ENCODE measurements at places on chromosomes 5 and 9.

DNA sequence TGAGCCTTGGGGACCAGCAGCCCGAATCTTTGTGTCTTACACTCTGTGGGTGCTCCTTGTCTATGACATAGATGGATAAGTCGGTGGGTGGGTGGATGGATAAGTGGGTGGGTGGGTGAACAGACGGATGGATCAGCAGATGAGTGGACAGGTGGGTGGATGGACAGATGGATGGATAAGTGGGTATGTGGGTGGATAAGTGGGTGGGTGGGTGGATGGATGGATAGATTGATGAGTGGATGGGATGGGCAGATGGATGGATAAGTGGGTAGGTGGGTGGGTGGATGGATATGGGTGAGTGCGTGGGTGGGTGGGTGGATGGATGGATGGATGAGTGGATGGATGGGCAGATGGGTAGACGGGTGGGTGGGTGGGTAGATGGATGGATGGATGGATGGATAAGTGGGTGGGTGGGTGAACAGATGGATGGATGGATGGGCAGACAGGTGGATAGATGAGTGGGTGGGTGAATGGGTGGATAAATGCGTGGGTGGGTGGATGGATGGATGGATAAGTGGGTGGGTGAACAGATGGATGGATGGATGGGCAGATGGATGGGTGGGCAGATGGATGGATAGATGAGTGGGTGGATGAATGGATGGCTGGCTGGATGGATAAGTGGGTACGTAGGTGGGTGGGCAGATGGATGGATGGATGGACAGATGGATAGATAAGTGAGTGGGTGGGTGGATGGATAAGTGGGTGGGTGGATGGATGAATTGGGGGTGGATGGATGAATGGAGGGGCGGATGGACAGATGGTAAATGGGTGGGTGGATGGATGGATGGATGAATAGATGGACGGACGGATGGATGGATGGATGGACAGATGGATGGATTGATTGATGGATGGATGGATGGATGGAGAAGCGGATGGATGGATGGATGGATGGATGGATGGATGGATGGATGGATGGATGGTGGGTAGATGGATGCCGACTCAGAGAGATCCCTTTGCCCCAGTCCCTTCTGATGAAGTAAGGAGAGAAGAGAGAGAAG, 121.2 kb downstream of the VAV2 start:
- DNase-seq: no peak

DNA sequence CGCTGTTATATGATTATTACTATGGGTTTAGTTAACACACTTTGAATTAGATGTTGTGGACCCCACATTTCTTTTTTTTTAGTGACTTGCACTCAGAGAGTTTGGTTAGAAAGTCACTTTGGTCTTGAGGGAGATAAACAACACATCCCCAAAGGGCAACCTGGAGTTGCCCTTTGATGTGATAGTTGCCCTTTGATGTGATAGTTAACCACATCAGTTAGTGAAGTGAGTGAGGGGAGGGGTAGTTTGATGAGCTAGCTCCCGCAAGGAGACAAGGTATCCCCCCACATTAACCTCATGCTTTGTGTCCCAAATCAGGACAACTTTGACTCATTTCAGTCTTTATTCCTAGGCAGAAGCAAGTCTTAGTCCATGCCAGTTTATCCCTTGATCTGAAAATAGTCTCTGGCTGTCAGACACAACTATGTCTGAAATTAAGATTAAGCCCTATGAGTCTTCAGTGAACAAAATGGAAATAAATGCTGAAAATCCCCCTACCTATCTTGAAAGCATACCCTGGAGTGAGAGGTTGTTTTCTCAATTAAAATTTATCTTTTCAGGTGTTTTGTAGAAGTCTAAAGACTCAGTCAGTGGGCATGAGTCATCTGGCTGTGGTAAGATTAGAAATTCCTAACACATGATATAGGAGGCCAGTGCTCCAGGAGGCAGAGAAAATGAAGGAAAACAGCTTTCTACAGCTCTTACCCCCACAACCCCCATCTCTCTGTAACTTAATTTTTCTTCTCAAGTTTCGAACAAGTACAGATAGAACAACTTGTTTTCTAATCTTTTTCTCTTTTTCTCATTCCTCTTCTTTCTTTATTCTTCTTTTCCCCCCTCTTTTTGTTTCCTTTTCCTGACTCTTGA, 208.9 kb upstream of the DMRTA1 start:
- DNase-seq: peak; percentile 51

GRCh38 chr5:50967563-50968355, 301.3 kb downstream of the PARP8 start:
- no peak for DNase-seq

GRCh38 chr9:137158625-137159024, 11.2 kb downstream of the LRRC26 start:
- no peak for DNase-seq

DNA sequence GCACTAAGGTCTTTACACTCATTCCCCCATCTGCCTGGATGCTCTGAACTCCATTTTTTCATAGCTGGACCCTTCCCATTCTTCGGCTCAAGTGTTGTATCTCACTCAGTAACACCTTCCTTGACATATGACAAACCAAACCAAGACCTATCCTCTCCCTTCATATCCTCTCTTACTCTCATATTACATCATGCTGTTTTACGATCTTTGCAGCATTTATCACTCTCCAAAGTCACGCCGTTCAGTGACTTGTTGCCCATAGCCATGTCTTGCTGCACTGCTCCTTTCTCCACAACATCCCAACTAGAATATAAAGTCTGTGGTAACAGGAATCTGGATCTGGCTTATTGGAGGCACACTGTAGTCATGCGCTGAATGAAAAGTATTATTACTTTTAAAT, 923.6 kb upstream of the DMAC1 start:
- no peak for DNase-seq

- no peak for DNase-seq
These were observed 59.3 kb downstream of the RALGPS1 start for GRCh38 chr9:126973651-126974529.

- DNase-seq: no peak
These were observed 8.8 kb downstream of the SPIN1 start for GRCh38 chr9:88396836-88397577.

- no peak for DNase-seq
These were observed 521 bp upstream of the SLIT3 start for GRCh38 chr5:169301386-169301934.

DNA sequence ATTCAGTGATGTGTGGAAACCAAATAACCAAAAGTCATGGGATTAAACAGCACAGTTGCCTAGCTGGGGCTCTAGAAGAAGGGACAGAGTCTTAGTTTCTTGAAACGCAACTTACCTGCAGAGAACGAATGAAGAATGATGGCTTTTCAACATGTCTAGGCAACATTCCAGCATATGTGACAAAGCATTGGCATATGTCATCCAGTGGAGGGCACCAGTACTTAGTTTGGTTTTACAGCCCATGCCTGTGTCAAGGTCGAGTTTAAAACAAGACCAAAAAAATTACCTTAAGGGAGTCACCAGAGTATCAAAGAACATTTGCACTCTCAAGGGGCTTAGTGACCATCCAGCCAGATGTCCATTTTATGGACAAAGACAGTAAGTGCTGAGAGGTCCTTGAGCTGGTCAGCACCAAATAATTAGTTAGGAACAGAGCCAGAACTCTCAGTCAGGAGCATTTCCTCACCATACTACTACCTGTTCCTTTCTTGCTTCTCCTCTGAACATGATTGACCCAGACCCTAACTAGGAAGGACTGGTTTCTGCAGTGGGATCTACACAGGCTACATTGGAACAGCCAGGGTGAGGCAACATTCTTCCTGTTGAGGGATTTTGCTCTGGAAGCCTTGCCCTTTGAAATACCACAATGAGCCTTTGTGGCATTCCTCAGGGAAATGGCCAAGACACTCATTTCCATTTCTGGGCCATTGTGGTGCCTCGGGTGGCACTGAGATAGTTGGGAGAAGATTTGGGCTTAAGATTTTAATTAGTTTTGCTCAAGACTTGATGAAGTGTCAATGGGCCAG, 75.4 kb upstream of the ANKH start:
- DNase-seq: peak; percentile 37

DNA sequence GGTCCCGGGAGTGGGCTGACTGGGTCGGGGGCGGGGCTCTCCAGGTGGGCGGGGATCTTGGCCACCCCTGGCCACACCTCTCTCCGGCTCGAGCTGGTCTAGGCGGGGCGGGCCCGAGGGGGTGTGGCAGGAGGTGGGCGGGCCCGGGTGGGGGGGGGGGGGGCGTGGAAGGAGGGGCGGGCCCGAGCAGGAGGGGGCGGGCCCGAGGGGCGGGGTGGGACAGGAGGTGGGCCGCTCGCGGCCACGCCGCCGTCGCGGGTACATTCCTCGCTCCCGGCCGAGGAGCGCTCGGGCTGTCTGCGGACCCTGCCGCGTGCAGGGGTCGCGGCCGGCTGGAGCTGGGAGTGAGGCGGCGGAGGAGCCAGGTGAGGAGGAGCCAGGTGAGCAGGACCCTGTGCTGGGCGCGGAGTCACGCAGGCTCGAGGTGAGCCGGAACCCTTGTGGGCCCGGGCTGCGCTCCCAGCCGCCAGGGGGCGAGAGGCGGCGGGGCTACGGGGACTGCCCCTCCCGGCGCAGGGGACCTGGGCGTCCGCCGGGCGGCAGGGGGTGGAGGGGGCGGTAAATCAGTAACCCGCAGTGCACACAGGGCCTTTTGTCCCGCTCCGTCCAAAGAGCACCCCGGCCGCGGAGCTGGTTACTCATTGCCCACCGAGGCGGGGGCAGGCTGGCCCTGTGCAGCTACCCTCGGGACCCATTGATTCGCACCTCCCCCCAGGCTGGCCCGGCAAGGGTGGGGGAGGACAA, at the start of gene FGFR4:
TSS of gene FGFR4 (plus strand) at position 262 of the 744 bp plus-strand sequence. CDS start 2,688 bp downstream, outside the sequence.
- peak; percentile 78 for DNase-seq

- no peak for DNase-seq
These were observed 1.2 kb upstream of the SMARCA2 start for GRCh38 chr9:2013743-2014475.

DNA sequence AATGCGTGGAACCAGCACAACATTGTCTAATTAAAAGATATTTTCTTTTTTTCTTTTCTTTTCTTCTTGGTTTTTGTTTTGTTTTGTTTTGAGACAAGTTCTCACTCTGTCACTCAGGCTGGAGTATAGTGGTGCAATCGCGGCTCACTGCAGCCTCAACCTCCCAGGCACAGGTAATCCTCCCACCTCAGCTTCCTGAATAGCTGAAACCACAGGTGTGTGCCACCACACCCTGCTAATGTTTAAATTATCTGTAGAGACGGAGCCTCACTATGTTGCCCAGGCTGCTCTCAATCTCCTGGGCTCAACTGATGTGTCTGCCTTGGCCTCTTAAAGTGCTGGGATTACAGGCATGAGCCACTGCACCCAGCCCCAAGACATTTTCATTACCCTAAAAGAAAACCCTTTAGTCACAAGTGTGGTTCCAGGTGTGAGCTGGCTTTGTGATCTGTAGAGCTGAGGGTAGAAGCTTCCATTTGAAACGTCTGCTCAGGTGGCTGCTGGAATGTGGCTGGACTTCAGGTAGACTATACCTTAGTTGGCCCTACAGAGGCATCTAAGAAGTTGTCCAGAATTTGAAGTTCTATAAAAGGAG, 19.1 kb upstream of the NEK6 start:
- no peak for DNase-seq

DNA sequence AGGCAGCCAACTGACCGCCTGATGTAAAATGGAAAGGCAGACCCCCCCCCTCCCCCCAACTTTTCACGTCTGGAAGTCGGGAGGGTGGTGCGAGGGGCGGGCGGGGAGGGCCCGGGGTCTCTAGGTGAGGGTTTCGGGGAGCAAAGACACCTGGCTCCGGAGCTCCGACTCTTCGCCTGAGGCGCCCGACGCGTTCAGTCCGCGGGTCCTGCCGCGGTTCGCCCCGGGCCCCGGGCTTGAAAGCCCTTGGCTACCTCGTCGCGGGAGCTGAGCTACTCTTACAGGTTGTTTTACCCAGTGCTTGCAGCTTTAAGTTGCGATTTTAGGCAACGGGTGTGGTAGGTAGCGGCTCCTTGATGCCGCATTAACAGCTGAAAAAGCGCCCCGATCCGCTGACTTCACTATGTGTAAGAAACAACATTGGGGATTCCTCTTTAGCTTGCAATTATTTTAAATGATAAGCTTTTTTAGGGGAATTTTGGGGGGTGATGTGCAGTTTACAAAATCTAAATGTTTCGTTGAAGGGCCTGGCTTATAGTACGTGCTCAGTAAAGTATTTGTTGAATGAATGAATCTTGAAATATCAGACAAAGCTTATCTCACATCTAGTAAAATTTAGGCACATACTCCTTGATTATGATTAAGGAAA, 722 bp downstream of the CDC42SE2 start:
- no peak for DNase-seq

DNA sequence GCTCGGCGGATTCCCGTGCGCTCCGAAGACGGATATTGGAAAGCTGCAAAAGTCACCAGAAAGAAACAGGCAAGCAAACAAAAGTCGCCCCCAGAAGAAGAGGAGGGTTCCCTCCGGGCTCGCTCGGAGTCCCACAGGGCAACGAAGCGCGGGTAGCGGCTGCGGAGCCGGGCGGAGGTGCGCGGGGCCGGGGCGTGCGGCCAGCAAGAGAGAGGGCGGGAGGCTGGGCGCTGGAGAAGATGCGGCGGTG, at the start of gene FBN2:
TSS of gene FBN2 (minus strand) at position 246 of the 250 bp plus-strand sequence. CDS start 642 bp downstream, outside the sequence.
- no peak for DNase-seq

DNA sequence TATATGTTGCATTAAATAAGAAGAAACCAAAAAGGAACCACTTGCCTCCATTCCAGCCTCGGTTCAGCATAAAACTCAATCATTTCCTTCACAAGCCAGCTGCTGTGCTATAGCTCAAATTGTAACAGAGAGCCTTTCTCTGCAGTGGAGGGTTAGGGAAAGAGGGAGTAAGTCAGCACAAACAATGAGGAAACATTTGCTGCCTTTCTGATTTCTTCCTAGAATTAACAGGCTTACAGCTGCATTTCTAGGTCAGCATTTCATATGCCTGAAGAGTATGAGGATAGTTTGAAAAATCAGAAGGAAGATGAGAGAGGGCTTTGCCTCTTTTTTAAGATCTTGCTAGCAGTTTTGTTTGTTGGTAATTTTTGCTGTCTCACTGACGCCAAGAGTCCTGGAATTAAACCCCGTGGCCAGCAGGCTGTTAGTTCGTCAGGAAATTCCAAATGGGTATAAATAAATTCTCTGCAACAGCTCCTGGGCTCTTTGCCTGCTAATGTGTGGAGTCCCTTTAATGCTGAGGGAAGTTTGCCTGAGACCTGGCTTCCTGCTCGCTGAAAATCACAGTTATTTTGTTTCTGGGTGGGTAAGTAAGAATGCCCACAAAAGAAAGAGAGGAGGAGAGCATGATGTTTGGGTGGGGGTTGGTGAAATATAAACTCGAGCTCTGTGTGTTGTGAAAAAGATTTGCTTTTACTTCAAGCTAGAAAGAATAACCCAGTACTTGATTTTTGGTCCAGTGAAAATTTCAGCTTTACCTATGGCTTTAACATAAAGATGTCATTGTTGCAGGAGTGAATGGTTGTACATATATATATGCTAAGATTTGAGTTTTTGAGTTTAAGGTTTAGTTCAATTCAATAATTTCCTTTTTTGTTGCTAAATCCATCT, 148.1 kb upstream of the DMRT1 start:
- DNase-seq: no peak

DNA sequence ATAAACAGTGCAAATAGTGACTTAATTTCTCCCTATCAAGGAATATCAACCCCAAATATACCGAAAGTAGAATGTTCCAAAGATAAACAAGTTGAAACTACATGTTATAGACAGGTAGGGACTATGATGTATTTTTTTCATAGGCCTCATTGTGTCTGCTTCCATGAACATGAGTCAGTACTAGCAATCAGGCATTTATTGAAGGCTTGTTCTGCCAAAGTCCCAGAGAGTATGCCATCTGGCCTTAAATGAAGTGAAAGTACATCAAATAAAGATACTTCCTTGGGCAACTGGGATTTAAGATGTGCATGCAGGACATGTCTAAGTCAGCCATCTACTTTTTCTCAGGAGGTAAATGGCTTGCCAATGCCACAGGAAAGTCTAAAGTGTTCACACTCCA, 6.5 kb downstream of the GHR start:
- DNase-seq: no peak

All from HCT116 (cell line).